Activated T-helper 1 cell treated with anti-CD3 and anti-CD28 coated beads, Interleukin-2, amount 50 U/mL, for 16 hours (primary cell): ENCODE measurements at places on chromosomes 16 and 17.

DNA sequence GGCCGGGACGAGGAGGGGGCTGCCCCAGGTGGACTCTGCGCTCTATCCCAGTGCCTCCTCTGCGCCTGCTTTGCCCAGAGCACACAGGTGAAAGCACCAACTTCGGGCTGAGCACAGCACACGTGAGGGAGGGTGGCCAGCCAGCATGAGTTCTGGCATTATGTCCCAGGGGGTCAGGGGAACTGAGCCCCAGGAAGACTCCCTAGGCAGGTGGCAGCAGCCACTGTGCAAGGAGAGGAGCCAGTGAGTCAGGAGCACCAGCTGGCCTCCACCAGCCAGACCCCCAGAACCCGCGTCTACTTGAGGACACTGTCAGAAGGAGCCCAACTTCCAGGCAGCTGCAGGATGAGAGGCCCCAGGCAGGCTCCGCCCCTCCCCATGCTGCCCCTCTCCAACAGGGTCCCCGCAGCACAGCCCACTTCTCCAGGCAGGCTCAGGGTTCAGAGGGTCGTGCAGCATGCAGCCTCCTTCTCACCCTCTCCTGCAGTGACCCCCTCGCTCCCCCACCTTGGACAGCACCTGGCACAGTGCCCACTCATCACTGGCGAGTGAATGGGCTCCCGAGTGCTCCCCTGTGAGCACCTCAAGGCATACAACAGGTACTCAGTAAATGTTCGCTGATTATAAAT, 44.2 kb upstream of the RASD1 start:
- DNase-seq: no peak

DNA sequence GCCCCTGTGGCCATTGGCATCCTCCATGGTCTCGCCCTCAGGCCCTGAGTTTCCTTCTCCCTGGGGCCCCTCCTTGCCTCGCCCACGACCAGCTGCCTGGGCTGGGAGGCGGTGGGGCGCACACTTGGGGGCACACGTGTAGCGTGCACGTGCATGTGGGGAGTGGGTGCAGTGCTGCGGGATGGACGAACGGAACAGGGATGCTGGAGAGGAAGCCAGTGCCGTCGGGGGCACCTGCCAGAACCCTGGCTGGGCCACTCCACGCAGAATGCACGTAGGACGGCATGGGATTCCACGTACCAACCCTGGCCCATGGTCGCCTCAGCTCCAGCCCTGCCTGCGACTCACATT, 80.4 kb downstream of the KLHDC4 start:
- DNase-seq: no peak

DNA sequence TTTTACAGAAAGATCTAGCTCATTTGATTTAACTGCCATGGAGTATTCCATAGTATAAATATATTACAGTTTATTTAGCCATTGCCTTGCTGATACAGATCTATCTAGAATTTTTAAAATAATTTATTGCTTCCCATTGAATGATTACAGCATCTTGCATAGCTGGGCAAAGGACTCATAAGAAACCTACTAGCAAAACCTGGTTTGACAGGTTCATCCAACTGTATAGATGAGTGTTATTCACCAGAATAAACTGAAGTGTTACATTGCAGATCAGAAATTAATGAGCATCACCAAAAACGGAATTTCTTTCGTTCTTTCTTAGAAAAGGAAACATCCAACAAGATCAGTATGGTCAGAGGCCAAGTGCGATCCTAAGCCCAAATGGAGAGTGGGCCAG, 202.2 kb upstream of the CACNG5 start:
- DNase-seq: no peak

DNA sequence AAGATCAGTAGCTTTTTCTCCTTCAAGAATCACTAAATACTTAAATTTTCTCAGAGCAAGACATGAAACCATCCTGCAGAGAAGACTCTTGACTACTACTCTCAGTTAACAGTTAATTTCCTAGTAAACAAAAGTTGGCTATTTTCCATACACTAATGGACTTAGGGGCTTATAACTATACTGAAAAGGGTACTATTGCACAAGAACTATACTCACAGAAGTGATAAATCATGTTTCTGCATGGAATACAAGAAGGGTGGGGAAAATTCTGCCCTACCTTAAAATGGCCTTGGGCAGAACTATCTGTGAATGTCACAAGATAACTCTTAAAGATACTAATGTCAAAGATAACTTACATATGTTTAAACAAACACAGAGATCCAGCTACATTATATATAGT, 12.5 kb downstream of the ZNF652 start:
- no peak for DNase-seq

- no peak for DNase-seq
Observed at GRCh38 chr17:12730931-12731521, 58.3 kb upstream of the ARHGAP44 start.

GRCh38 chr17:57357392-57357784, 101.1 kb downstream of the MSI2 start:
- no peak for DNase-seq
